ENCODE measurements at places on chromosomes 7 and 10.
A peak's percentile ranks its signal among the peaks of the same experiment; 100 is the strongest.

DNA sequence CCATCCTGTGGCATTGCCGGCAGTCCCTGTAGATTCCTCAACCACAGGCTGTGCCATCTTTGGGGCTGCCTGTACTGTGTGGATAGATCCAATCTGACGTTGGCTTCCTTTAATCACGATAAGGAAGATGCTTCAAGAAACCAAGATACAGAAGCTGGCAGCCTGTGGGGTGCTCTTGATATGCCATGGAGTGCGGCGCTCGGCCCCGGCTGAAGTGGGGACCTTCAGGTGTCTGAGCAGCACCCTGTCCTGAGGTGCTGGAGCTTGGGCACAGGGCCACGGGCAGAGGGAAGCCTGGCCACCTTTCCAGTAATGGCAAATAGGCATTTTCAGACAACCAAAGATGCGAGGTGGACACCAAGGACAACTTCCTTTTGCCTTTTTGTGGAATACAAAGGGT, 139.5 kb downstream of the ACTR3B start:
- no peak for DNase-seq

GRCh38 chr10:21689881-21690280, 155.8 kb downstream of the MLLT10 start:
- no peak for DNase-seq

DNA sequence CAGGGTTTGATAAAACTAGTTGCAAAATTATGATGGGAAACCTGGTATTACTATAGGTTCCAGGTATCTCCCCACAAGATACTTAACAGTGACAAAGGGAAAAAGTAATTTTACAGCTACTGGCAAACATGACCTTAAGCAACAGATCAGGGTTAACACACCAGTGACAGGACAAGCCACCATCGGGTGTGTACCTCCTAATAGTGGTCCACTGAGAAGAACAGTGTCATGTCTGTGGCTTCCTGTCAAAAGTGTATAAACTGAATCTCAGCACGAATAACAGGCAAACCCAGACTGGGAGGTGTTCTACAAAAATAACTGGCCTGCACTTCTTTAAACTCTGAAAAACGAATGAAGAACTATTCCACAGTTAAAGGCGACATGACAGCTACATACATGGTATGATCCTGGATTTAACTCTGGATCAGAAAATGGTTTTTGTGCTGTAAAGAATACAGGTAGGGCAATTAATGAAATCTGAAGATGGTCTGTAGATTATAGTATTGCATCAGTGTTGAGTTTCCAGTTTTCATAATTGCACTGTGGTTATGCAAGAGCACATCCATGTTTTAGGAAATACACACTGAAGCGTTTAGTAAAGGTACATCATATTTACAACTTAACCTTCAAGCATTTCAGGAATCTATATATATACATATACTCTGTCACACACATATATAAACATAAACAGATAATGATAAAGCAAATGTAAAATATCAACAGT, 32.0 kb upstream of the ARMS2 start:
- no peak for DNase-seq

DNA sequence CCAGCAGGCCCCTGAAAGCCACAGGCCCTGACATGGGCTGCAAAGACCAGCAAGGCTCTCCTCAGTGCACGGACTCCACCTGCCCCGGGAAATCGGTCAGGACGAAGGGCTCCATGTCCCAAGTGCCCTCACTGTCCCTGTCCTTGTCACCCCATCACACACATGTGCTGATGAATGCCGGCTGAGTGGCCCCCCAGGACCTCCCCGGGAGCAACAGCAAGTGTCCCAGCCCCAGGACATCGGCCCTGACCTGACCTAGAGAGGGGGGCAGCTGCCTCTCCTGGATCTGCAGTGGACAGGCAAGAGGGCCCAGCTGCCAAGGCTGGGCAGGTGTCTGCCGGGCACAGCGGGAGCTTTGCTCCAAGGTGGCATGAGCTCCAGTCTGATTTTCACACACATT, 49.8 kb downstream of the STK32C start:
- no peak for DNase-seq

GRCh38 chr7:128167042-128167701, 73.9 kb upstream of the LEP start:
- DNase-seq: no peak

DNA sequence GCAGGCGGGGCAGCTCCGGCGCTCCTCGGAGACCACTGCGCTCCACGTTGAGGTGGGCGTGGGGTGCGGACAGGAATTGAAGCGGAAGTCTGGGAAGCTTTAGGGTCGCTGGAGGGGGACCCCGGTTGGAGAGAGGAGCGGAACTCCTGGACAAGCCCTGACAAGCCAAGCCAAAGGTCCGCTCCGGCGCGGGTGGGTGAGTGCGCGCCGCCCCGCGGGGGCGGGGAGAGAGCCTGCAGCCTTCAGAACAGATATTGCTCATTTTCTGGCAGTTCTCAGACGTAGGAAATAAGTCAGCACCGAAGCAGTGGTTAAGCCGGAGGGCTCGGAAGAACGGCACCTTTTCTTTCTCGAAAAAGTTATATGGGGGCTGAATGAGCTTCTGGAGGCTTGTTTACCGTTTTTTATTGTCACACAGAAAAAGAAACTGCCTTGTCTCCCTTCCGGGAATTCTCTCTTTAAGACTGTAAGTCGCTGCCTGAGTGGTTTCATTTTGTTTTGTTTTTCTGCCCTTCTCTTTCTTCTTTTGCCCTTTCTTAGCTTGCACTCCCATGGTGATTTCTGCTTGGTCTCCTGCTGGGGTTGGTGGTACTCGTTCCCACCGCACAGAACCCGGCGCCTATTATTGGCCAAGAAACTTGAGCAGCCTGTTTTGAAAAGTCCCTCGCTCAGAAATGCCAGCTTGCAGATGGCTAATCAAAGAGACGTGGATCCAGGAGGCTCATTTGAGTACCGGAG, 732 bp downstream of the FAS start:
- peak; percentile 43 for DNase-seq

DNA sequence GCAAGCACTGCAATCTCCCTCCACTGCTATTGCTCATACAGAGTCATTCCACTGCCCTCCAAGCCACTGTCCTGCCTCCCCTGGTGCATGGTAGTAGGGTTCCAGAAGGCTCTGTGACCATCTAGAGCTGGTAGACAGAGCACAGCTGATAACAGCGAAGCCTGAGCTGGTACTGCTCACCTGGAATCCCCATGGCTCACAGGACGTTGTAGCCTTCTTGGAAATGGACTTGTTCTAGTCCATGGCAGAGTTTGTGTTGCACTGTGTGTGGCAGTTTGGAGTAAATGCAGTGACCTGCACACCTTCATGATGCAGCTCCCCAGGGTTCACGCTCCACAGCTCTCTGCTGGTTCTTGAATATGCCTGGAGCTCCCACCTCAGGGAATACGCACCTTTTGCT, 67.0 kb downstream of the ITGA8 start:
- DNase-seq: no peak

DNA sequence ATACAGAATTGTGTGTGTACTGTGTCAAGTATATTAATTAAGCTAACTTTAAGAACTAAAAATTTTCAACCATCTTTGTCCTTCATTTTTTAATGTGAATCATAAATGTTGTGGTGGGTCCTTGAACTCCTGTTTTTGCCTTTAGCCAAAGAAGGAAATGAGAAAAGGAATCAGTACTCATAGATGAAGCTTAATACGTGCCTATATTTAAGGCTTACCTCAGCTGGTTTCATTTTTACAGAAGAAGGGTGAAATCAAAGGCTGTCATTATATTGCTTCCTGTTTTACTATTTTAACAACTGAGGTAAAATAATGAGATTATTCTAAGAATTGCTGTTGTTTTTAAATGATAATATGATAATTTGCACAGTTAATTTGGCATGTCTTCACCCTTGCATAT, 6.3 kb upstream of the SNX13 start:
- peak; percentile 37 for DNase-seq

GRCh38 chr10:123855008-123855684, 36.5 kb downstream of the CPXM2 start:
- DNase-seq: no peak

GRCh38 chr10:112532189-112532588, 85.2 kb downstream of the VTI1A start:
- peak; percentile 53 for DNase-seq

GRCh38 chr7:51602376-51602775, 285.8 kb upstream of the COBL start:
- no peak for DNase-seq

GRCh38 chr10:1214882-1215540, 158.8 kb downstream of the WDR37 start:
- DNase-seq: no peak

- DNase-seq: no peak
Observed at GRCh38 chr10:131239450-131239849, 72.1 kb downstream of the TCERG1L start.

DNA sequence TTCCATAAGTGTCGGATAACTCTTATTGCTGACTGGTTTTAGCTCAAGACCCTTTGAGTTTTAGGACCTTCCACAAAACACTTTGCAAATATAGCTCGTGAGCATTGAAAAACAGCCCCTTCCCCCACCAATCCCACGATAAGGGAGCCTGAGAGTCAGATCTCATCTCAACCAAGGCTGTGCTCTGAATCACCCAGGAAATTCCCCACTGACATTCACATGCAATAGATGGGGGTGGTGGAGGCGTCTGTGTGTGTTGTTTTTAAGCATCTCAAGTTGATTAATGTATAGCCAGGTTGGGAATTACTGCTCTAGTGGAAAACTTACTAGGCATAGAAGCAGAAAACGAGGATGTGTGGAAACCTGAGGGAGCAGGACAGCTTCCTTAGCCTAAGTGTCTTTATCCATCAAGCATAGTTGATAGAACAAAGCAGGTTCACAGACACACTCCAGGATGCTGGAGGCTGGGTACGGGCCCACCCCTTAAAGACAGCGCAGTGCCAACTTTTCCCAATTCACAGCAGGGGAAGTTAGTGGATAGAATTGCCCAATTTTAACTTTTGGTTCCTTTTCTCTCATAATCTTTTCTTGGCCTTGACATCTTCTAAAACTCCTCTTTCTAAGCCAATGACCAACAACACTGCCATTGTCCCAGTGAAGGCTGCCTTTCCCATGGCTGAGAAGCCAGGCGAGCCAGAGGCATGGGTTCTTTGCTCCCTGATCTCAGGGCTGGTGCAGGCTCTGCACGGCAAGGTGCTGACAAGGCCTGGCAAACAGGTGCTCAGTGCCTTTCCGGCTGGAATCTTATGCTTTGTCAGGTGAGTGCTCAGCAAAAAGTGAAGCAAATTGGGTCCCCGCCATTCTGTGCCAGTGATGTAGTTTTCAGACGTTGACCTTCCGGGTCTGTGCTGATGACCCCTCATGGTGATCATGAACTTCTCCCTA, 98.5 kb upstream of the INSIG1 start:
- DNase-seq: no peak

GRCh38 chr7:2666155-2666554, 21.8 kb upstream of the AMZ1 start:
- DNase-seq: no peak

DNA sequence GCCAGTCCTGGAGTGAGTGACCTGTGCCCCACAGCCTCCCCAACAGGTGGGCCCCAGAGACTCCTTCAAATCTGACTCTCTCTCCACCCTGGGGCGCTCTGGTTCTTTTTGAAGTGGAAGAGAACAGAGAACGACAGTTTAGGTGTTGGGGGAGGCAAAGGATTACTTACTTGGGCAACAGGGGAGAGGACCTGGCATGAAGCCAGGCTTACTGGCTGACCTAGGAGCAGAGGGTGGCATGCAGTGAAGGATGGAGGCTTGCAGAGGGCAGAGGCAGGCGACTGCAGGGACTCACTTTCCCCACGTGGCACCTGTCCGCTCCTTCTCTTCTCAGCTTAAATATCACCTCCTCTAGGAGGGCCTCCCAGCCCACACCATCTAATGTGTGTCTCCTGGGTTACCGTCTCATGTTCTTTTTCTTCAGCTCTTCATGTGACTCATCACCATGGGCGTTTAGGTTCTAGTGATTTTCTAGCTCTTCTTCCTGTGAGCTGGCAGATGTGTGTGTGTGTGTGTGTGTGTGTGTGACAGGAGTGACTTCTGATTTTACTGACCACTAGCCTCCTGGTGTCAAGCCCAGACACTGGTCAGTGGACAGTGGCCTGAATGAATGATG, 15.5 kb downstream of the LZTS2 start:
- DNase-seq: no peak

- peak; percentile 81 for DNase-seq
Observed at GRCh38 chr10:63157845-63158624, 24.9 kb downstream of the NRBF2 start.

DNA sequence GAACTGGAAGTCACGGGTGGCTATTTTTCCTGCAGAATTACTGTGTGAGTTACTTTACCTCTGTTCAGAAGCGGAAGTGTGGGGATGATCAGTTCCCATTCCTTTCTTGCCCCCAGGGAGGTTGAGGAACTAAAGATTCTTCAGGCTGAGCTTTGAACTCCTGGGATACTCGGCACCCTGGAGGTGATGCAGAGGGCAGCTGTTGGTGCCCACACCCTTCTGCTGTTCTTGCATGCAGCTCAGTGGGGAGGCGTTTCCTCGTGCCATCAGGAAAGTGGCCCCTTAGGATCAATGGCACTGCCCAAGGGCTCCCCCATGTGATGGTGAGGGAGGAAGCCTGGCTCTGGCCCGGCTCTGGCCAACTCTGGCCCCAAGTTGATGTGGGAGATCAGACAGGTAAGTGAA, 44.7 kb upstream of the MXI1 start:
- no peak for DNase-seq

- no peak for DNase-seq
Observed at GRCh38 chr7:123400196-123400595, 134.2 kb downstream of the IQUB start.

DNA sequence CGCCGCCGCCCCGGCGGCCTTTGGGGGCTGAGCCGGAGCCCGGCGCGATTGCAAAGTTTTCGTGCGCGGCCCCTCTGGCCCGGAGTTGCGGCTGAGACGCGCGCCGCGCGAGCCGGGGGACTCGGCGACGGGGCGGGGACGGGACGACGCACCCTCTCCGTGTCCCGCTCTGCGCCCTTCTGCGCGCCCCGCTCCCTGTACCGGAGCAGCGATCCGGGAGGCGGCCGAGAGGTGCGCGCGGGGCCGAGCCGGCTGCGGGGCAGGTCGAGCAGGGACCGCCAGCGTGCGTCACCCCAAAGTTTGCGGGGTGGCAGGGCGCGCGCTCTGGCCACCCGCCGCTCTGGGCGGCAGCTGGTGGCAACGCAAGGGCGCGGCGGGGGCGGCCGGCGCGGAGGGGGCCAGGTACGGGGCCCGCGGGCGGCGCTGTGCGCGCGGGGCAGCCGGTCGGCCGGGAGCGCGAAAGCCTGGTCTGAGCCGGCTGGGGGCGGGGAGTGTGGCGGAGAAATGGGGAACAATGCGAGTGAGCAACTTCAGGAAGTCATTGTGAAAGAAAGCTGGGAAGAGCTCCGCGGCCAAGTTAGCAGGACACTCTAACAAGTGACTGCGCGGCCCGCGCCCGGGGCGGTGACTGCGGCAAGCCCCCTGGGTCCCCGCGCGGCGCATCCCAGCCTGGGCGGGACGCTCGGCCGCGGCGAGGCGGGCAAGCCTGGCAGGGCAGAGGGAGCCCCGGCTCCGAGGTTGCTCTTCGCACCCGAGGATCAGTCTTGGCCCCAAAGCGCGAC, at the start of gene IKZF1:
Gene IKZF1 (plus strand): TSS at position 588 of the 782 bp plus-strand sequence. CDS start 14,346 bp downstream, outside the sequence.
- DNase-seq: no peak

Data from LoVo (cell line).